Placental pericyte (primary cell): ENCODE measurements at places on chromosomes 4 and X. TPM values are rescaled to one million over a fixed set of nuclear protein-coding genes. Genes with fewer than 3 reads are reported as not detected.

ARHGAP6 gene
- total RNA-seq, result 4.4 and 6.8 TPM in 2 replicates

TBC1D8B gene
- 7.7 and 10.6 TPM in 2 replicates for total RNA-seq

ASB12 gene
- total RNA-seq, result not detected in 2 replicates

MAGED4B gene
- 29.3 and 34.9 TPM in 2 replicates for total RNA-seq

DBET gene
- total RNA-seq, result not detected in 2 replicates
